ENCODE measurements at places on chromosomes 7 and 10.

- no peak for DNase-seq
These were observed 7.1 kb upstream of the HOXA2 start for GRCh38 chr7:27109466-27110185.

DNA sequence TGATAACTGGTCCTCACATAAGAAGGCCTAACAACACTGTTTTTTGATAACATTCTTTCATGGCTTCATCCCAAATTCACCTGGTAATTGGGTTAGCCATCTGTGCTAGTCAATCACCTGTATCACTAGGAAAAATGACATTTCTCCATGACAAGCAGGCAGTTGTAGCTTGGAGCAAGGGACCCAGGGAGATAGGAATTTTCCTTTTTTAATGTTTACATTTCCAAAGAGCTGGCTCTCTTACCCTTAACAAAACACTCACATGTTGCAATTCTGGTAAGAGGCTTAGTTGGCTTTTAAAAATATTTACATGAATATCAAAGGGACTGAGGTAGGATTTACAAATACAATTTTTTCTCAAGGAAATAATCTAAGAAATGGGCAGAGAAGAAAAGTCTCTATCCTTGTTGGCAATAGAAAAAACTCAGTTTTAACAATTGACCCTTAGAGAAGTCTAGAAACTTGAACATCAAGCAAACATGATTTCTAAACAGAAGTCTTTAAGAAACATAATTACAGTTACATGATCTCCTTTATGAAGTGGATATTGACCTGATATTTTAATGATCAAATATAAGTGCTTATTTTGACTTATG is 16.1 kb upstream of the AKR1C1 start:
- no peak for DNase-seq

DNA sequence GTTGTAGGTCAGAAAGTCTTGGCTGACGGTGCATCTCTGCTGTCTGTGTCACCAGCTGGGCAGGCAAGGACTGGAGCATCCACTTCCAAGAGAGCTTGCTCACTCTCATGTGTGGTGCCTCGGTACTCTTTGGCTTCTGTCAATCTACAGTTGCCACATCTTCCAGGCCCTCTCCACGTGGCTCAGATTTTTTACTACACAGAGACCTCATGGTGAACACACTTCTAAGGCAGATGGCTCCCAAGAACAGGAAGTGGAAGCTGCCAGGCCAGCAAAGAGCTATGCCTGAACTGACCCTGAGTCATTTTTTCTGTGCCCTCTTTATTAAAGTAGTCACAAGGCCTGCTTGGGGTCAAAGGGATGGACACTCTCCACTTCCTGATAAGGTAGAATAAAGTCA is 351.5 kb upstream of the AUTS2 start:
- DNase-seq = no peak

- no peak for DNase-seq
These were observed 127.6 kb upstream of the CHST15 start for GRCh38 chr10:124220971-124221355.

- DNase-seq = peak; percentile 84
These were observed at the start of gene PLAU for GRCh38 chr10:73910764-73911552. TSS of gene PLAU (plus strand) at chr10:73911132. CDS start at chr10:73911556, 424 bp downstream.

DNA sequence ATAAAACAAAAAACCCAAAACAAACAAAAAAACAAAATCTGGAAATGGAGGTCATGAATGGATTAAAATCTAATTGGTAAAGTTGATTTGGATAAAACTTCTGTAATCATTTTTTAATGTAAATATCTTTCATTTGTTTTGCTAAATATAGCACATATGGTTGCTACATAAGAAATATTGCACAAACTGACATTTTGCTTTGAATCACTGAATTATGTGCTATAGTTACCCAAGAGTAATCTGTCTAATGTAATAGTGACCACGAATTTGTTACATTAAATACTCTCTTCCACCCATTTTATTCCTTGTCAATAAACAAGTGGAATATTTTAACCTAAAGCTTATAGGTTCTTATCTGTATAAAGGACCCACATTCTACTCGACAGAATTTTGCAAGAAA is 6.2 kb downstream of the CFAP58 start:
- DNase-seq = no peak

GRCh38 chr10:131018886-131019500 is 292.5 kb downstream of the TCERG1L start:
- DNase-seq = peak; percentile 95

DNA sequence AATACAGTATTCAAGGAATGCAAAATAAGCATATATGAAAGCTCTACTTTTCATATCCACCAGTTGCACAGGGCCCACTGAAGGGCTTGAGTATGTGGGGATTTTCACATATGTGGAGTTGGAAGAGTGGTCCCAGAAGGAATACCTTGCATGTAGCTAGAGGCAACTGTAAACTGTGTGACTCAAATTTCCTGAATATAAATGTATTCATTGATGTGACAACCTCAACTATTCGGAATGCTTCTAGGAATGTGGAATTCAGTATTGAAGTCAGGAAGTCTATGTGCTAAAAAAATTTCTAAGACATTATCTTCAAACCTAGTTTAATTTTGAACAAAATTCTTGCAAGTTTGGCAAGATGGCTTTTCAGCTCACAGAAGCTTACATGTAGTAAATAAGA is 695.5 kb upstream of the SEMA3D start:
- no peak for DNase-seq

- DNase-seq = no peak
These were observed 308.4 kb downstream of the BICC1 start for GRCh38 chr10:58820861-58821751.

GRCh38 chr10:110802090-110802489 is 69.6 kb upstream of the PDCD4 start:
- no peak for DNase-seq

GRCh38 chr7:130595986-130596385 is 72.6 kb downstream of the COPG2 start:
- no peak for DNase-seq
